Epithelial cell of esophagus (primary cell): ENCODE measurements at places on chromosomes 3 and 15.

GRCh38 chr3:157113832-157114505, 46.0 kb downstream of the CCNL1 start:
- no peak for DNase-seq

DNA sequence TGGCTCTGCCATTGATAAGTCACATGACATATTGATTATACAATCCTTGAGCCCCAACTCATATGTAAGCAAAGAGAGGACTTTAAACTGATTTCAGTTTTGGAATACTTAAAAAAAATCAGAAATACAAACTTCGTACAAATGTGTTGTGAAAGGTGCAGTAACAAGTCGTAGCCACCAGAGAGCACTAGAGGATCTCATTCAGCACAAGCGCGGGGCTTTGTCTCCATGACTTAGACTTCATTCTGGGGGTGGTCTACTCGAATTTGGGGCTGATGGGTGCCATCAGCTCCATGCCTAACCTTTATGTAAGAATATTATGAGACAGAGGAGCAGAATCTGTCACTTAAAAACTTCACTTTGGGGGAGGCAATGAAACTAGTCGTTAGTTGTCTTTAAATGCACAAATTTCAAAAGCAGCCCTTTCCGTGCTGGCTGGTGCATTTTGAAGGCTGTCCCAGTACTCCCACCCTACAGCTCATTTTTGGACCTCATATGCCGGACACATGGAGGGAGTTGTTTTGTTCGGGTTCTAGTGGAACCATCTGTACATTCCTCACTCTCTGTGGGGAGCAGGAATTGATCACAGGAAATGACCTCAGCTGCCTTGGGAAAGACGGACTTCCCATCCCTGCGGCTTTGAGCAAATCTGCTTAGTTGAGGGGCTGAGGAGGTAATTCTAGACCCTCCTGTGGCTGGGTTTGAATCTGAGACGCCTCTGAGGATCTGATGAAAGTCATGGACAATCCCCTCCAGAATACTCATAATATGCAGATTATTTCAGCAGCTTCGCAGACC, 27.5 kb upstream of the MASP1 start:
- peak; percentile 56 for DNase-seq

- no peak for DNase-seq
Measured at GRCh38 chr15:97576929-97577645, 383.4 kb upstream of the ARRDC4 start.

DNA sequence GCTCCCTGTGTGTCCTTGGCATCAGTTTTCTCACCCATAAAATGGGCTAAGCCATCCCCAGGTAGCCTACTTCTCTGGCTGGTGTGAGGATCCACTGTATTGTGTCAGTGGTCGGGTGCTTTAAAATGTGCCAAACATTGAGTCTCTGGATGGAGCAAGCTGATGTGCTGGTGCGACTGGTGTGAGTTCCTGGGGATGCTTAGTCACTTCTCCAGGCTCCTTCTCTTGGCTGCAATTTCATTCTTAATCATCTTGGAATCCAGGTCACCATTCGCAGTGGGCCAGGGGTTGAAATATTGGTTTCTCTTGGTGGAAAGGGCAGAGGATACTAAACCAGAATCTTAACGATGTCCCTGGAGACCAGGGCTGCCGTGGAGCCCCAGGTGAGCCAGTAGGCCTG, 29.3 kb downstream of the SCN5A start:
- DNase-seq: no peak

- DNase-seq: no peak
Measured at GRCh38 chr15:90131848-90132247, 29.6 kb upstream of the IDH2 start.

- DNase-seq: peak; percentile 10
Measured at GRCh38 chr3:189419683-189420082, 211.5 kb upstream of the TP63 start.

DNA sequence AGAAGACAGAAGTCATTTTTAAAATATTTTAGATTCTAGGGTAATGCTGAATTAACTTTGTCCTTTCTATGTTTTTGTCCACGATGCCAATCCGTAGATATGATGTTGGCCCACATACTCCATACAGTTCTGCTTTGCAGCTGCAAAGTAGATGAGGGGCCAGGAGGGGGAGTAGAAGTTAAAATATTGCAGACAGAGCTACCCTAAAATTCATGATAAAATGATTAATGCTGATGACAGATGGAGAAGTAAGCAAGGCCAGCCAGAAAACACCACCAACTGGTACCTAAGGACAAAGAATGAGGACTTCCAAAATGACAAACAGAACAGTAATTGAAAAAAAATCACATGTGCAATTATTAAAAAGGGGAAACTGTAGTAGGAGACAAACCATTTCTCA, 756.6 kb upstream of the ARPP21 start:
- no peak for DNase-seq

DNA sequence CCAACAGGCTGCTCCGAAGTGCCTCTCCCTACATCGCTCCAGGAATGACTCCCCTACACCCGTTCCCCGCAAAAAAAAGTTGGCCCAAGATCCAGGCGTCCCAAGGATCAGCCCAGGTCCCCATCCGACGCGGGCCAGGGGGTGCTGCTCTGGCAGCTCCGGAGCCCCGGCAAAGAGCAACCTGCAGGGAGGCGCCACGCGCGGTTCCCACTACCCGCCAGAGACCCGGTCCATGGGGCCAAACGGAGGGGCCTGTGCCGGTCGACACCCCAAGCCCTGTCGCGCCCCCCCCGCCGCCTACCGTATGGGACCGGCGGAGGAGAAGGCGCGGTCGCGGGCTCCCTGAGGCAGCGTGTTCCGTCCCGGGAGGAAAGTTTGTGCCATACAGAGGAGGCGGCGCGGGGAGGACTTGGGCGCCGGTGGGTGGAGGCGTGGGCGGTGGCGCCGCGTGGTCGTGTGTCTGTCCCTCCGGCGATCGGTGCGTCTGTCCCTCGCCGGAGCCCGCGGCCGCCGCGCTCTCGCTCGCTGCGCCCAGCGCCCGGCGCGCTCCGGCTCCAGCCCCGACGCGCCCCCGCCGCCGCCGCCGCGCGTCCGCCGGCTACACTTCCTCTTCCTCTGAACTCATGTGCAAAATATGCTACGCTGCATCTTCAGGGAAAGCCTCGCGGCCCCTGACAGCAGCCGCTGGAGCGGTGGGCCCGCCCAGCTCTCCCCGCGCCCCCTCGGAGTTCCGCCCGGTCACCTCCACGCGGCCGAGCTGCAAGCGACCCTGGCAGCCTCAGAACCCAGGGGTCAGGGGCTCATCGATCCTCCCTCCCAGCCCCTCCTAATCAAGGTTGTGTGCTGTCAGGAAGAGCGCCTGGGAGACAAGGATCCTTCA, at the start of gene RFTN1:
TSS of gene RFTN1 (minus strand) at position 559 of the 880 bp plus-strand sequence. CDS start 19,830 bp downstream, outside the sequence.
- peak; percentile 69 for DNase-seq

- DNase-seq: no peak
Measured at GRCh38 chr3:52432225-52432624, 12.7 kb downstream of the SEMA3G start.

DNA sequence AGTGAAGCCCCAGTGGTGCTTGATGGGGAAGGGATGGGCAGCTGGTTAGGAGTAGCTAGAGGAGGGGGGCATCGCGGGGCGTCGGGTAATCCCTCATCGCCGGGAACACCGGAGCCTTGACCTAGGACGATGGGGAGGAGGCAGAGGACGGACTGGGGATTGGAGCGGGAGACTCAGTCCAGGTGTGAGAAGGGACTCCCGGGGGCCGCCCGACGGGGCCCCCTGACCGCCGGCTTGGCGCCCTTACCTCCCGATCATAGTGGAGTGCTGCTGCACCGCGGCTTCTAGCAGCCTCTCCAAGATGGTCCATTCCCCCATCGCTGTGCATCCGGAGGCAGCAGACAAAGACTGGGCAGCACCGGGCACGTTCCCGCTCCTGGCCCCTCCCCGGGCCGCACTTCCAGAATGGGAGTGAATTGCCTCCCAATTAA, 612 bp downstream of the GJD2 start:
- no peak for DNase-seq

DNA sequence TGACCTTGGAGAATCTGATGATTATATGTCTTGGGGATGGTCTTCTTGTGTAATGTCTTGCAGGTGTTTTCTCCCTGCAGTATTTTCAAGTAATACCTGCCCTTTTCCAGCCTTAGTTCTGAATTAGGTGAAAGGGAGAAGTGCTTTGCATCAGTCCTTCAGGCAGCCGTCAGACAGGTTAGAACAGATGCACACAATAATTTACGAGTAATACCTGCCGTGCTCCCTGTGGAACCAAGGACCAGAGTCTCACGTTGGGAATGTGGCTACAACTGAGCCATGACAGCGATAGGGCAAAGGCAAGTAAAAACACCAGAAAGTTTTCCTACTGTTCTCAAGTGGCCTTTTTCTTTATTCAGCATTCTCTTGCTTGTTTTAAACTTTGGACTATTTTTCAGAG, 69.1 kb downstream of the CHCHD6 start:
- DNase-seq: peak; percentile 76

DNA sequence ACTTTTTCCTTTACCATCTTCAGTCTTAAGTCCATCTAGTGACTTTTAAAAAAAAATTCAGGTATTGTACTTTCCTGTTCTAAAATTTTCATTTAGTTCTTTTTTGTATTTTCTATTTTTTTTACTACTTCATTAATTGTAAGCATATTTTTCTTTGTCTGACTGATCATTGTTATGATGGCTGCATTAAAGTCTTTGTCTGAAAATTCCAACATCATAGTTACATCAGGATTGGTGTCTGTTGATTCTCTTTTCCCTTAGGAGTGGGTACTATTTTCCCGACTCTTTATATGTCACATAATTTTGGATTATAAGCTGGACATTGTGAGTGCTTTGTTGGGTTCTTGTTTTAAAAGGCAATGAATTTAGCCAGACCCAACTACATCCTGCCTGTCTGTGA, 34.9 kb upstream of the POLR2M start:
- DNase-seq: no peak

DNA sequence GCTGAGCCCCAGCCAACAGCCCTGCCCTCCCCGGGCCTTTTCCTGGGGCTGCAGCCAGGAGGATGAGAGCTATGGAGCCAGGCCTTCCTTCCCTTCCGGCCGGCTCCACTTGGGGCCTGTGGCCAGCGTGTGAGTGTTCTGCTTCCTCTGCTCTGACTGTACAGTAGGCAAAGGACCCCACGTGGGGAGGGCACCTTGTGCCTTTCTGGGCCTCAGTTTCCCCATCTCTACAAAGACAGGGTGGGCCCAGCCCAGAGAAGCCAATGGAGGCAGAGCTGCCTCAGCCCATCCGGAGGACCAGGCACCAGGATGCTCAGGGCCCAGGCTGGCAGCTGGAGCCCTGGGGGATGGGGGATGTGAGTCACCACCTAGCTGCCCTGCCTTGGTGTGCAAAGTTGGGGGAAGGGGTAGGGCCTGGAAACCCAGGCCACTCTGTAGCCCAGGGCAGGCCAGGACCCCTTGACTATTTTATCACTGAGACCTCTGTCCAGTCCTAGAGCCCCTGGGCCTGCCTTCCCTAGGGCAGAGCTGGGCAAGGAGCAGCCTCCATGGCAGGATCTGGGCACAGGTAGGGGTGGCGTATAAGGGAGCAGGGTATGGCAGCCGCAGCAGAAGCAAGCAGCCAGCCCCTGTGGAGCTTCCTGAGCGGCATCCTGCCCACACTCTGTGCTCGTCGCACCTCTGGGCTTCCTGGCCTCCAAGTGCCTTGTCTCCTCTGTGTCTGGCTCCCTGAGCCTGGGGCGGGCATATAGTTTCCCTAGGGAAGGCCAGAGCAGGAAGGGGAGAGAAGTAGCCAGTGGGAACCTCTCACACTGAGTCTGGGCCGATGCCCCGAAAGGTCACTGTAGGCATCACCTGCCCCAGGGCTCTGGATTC, 1.8 kb downstream of the PSTPIP1 start:
- peak; percentile 48 for DNase-seq

- DNase-seq: no peak
Measured at GRCh38 chr15:59074607-59075006, 30.3 kb upstream of the CCNB2 start.

DNA sequence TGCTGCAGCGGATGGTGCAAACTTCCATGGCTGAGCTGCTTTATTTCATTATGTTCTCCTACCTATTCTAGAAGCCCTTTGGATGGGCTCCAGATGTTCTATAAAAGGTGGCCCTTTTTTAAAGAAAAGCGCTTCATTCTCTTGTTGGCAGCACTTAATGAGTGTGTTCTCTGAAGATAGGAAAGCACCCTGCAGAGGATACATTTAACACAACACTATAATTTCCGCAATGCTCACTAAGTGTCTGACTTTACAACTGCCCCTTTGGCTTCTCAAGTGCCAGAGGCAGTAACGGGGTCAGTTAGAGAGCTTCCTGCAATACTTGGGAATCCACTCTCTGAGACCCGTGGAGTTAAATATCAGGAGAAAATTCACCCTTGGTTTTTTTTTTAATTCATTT, 88.1 kb downstream of the MDFIC2 start:
- DNase-seq: no peak

- DNase-seq: no peak
Measured at GRCh38 chr3:70476174-70476573, 163.7 kb upstream of the MDFIC2 start.

GRCh38 chr15:68783226-68784058, 37.3 kb downstream of the ANP32A start:
- peak; percentile 54 for DNase-seq

- DNase-seq: no peak
Measured at GRCh38 chr3:39068556-39068955, 16.7 kb downstream of the WDR48 start.

- no peak for DNase-seq
Measured at GRCh38 chr15:69039516-69040225, 25.2 kb downstream of the NOX5 start.

DNA sequence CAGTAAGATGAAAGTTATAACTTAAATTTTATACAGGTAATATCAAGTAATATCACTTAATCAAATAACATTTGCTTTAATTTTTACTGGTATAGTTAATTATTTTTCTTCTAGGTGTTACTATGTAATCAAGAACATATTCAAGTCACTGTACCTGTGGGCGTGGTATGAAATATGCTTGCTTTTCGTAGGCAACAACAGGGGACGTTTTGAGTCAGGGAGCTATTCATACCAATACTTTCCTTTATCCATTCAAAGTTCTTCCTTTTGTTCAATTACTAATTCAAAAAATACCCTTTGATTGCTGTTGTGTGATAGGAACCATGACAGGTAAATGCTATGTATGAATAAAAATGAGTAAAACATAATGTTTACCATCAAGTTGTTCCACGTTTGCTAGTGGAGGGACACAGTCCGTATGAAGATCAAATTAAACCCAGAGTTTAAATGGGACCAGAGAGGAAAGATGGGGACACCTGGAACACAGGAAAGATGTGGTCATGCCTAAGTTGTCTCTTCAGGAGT, 654.0 kb upstream of the KCNMB2 start:
- DNase-seq: no peak
